ENCODE measurements at places on chromosomes 6 and 20.
A peak's percentile ranks its signal among the peaks of the same experiment; 100 is the strongest.

DNA sequence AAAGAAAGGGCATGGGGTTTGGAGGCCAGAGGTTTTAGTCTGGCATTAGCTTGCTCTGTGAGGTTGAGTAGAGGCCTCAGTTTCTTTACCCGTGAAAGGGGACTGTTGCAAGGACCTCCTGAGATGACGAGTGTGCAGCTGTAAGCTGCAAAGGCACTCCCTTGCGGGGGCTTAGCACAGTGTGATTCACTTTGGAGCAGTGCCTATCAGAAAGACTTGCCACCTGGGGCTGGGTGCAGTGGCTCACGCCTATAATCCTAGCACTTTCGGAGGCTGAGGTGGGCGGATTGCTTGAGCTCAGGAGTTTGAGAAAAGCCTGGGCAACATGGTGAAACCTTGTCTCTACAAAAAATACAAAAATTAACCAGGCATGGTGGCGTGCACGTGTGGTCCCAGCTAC is 7.5 kb upstream of the BAK1 start:
- no peak for DNase-seq

DNA sequence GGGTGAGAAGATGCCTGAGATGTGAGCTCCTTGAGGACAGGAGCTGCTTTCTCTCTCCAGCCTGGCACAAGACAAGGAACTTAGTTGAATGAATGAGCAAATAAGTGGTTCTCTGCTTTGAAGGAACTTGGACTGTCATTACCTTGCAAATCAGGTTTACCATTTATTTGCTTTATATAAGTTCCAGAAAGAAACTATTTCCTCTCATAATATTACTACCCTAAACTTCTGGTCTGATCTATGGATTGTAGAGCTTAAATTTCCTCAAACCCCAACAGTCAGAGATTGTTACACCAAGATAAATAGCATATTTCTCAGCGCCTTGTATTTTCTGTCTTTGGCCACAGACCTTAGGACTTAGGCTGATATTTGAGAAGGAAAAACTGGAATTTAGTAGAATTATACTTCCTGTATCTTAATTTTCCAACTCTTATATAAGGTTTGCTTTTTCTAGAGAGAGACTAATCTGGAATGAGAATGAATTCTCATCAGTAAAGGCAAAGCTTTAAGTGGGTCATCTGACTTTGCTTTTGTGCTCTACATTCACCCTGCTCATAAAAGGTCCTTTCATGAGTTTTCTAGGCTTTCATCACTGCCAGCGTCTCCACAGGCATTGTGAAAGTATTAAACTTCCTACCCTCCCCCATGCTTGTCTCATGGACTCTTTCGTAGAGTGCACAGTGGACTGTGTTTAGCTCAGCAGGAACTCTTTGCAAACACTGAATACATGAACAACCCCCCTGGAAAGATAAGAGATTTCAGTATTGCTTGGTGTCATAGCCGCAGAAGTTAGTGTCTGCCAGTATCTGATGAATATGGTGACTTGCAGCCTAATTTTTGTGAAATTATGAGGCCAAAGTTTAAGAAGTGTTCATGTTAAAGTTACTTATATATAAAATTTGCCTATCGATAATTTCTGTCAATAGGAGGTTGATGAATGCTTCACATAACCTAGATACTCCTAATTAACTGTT is 74.0 kb downstream of the PTPRA start:
- DNase-seq = no peak

GRCh38 chr20:58459058-58459750 is 56.0 kb downstream of the APCDD1L start:
- DNase-seq = no peak

DNA sequence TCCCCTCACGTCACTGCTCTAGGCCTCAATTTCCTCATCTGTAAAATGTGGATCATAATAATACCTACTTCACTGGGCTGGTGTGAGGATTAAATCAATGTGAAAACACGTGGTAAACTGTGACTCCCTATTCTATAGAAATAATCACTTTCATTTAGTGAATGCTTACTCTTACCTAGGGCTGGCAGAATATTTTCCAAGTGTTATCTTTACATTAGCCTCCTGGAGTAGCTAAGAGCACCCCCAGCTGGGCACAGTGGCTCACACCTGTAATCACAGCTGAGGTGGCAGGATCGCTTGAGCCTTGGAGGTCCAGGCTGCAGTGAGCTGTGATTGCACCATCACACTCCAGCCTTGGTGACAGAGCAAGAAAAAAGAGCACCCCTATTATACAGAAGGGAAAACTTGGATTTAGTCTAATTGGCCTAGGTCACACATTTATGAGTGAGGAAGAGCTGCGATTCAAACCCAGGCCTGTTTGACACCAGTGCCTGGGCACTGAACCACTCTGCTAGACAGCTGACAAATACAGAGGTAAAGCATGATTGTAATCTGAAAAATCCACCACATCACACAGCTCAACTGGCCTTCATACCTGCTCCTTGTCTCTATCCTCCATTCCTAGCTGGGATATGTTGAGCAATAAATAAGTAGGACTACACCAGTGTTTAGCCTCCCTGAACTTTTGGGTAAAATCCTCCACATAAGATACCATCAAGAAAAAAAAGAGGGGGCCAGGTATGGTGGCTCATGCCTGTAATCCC is 1.4 kb upstream of the SNTA1 start:
- peak; percentile 16 for DNase-seq

DNA sequence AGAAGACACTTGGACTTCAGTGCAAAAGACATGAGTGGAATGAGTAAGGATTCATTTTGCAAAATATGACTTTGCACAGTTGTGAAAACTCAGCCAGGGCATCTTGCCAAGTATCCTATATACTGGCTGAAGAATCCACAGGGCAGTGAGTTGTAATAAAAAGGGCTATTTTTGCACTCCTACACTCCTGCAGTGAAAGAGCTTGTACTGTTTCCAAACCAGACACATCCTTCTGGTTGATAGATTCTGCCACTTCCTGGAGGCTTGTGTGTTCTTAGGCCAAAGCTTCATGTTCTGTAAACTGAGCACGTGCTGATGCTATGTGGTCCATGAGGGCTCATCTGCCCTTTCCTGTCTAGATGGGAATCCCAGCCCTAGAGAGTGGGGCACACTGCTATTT is 34.9 kb downstream of the GMPR start:
- no peak for DNase-seq

Data from stimulated activated CD4-positive, alpha-beta T cell treated with anti-CD3 and anti-CD28 coated beads, Interleukin-4, amount 100 ng/mL, for 1 hour (primary cell).